ENCODE measurements at places on chromosomes 2 and 18. TPM values are rescaled to one million over a fixed set of nuclear protein-coding genes. Genes with fewer than 3 reads are reported as not detected.
A peak's percentile ranks its signal among the peaks of the same experiment; 100 is the strongest.

- no peak for DNase-seq
These were observed 291.5 kb upstream of the FANCL start for GRCh38 chr2:58532641-58533040.

DNA sequence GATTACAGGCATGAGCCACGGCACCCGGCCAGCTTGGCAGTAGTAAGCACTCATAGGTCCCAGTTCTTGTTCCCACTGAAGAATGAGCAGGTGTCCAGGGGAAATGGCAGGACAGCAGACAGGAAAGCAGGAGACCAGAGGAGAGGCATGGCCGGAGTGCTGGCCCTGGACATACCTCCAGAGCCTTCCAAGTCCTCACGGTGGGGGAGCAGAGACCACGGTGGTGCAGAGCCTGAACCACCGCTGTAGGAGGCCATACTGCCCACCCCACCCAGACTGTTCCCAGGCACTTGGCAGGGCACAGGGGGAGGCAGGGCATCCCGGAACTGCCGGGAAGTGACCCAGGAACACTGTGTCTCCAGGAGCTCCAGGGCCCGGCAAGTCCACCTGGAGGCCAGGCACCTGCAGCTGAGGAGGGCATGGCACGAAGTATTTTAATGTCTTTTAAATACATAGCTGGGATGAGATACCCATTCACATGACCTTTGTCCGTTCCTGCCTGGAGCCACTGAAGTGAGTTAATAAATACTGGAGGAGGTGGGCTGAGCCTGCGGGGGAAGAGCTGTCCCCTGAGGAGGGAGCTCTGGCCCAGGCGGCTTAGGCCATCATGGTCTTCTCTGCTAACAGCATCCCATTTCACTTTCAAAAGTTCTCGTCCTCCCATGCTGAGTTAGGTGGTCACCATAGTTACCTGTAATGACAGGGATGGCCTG is 49.7 kb upstream of the TFCP2L1 start:
- DNase-seq: peak; percentile 67

DNA sequence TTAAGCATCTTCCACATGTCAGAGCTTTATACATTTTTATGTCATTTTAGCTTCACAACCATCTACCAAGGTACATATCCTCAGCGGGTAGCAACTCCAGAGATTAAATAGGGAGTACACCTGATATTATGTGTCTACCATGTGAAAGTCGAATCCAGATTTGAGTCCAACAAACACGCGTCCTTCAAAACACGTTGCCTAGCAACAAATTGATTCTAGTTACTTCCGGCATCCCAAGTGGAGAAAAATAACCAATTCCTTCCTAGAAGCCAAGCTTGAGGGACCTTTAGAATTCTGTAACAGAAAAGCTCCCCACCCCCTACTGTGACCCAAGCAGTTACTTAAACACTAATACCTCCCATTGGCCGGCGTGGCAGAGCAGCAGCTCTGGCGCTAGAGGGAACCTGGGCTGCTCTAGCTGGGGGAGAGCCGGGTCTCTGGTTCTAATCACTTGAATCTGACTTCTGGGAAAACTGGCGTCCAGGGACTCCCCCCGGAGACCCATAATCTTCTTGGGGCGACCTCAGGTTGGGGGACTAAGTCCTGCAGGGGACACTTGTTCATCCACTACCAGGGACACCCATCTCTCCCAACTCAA is at the start of gene ERICH2:
Gene ERICH2, plus strand, starts transcription at position 371 of the 598 bp plus-strand sequence. CDS start 304 bp downstream, outside the sequence.
- DNase-seq: peak; percentile 65

- no peak for DNase-seq
These were observed 34.9 kb downstream of the DNMT3A start for GRCh38 chr2:25306777-25307368.

DNA sequence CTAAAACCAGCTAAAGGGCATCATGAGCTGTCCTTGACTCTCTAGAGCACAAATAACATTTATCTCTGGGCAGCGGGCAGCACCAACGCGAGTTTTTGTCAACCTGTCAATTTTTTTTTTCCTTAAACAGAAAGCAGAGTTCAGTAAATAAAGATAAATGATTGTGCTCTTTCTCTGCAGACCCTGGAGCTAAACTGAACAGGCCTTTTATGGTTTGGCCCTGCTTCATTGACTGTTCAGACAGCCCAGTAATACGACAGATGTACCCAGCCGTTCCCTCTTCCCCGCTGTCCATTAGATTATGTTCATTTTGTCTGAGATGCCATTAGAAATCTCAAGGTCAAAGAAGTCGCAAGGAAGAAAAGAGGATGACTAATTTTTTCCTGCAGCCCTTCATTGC is 280.5 kb upstream of the PIK3C3 start:
- DNase-seq: no peak

The PTRHD1 gene
- 31.6 TPM for total RNA-seq

The GPR35 gene
- 1.4 TPM for total RNA-seq

The SRD5A2 gene
- not detected for total RNA-seq

- DNase-seq: no peak
These were observed 26.5 kb upstream of the ZNF516 start for GRCh38 chr18:76521417-76522121.

The CYTIP gene
- total RNA-seq: 2.1 TPM

DNA sequence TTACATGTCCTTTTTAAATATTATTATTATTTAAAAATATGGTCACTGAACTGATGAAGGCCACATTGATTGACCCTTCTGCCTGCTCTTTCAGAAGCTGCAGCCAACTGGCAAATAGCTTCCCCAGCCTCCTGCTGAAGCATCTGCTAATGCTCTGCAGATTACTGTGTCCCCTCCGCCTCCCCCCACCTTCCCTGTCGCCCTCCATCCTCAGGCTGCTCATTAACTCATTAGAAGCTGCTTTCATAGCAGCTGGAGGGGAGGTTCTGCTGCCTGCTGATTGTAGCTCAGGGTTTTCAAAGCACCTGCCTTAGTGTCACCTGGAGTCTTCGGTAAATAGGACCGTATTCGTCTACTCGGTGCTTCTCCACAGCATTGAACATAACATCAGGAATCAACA is 24.8 kb upstream of the LMAN1 start:
- DNase-seq: no peak

GRCh38 chr2:231674587-231675338 is 33.6 kb upstream of the PTMA start:
- peak; percentile 89 for DNase-seq

GRCh38 chr2:144515099-144515695 is 4.7 kb downstream of the ZEB2 start:
- DNase-seq: no peak

DNA sequence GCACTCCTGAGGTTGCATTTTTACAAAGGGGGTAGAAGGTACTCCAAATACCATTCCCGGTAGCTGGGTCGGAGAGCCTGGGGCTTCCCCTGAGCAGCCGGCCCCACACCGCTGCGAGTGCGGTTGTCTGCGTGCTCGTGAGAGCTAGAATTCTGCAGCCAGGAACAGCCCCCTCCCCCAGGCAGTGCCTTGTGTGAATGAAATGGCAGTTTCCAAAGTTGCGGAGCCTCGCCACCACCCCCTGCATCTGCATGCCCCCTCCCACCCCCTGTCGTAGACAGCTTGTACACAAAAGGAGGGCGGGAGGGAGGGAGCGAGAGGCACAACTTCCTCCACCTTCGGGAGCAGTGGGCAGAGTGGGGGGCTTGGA is 1.1 kb downstream of the MYCN start:
- no peak for DNase-seq

DNA sequence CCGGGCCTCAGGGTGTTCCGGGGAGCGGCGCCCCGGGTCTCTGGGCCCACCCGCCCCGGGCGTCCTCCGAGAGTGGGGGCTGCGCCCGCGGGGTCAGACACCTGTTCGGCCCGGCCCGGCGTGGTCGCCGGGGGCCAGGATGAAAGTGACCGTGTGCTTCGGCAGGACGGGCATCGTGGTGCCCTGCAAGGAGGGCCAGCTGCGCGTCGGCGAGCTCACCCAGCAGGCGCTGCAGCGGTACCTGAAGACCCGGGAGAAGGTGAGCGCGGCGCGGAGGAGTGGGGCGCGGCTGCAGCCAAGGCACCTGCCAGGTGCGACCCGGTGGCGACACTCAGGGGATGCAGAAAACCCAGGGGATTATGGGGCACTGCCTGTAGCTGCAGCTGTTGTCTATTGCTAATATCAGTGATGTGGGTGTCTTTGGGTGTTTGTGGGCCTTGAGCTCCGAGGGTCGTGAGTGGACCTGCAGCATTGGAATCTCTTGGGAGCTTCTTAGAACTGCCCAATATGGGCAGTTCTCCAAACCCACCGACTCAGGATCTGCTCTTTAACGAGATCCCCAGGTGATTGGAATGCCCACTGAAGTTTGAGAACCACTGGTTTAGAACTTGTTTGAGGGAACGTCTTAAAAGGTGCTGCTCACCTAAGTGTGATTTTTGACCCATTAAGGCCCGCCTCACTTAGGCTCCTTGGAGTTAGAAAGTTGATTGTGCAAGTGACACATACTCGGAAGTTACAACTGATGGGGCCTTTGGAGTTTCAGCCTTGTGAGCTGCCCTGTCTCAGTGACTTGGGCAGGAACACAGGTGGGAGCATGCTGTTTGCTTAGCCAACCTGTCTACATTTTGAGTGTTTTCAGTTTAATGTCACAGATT is 823 bp downstream of the PARD3B start:
- no peak for DNase-seq

GRCh38 chr2:84238907-84239306 is 220.2 kb downstream of the SUCLG1 start:
- DNase-seq: no peak

- DNase-seq: no peak
These were observed 22.3 kb upstream of the ST3GAL5 start for GRCh38 chr2:85911097-85911496.

- DNase-seq: no peak
These were observed 67.3 kb downstream of the RHBDD1 start for GRCh38 chr2:226903179-226903578.

DNA sequence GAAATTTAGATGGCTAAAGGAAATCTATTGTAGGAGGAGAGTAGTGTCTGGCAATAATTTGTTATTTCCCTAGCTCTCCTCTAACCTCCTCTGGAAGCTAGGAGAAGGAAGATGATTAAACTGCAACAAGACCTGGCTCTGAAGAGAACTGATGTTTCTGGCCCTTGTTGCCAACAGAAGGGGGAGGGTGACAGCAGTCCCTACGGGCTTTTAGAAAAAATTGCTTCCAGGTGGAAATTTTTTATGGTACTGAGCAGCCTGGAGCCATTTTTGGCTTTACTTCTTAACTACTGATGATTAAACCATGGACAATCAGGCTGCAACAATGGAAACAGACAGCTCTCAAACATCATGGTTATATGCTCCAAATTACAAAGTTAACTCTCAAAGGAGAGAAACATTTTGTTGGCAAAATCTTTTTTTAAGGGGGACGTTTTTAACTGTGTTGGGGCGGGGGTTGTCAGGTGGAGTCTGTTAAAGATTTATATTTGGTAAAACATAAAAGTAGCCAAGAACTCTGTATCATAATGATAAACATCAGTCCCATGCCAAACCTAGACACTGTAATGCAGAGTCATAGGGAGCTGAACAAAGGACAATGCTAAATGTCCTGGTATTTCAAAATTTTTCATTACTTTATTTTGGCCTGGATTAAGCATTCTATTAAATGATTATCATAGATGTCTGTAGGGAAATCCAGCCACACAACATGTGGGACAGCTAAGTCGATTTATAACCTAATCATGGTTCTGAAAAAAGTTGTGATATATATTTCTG is 70.0 kb downstream of the EXOC6B start:
- DNase-seq: no peak

DNA sequence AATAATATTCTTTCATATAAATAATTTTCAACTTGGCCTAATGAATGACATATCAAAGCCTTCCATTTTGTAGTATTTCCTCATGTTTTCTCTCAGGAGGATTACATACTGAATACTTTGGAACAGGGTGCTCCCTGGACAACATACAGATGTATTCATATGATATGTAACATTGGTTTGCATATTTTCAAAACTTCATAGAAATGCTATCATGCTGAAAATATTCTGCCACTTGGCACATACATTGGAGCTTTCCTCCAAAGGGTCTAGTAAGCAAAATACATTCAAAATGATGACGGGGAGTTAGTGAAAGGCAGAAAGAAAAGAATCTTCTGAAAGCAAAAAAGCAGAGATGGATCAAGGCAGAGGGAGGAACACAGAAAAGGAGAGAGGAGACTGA is 38.1 kb upstream of the RTN4 start:
- DNase-seq: no peak

DNA sequence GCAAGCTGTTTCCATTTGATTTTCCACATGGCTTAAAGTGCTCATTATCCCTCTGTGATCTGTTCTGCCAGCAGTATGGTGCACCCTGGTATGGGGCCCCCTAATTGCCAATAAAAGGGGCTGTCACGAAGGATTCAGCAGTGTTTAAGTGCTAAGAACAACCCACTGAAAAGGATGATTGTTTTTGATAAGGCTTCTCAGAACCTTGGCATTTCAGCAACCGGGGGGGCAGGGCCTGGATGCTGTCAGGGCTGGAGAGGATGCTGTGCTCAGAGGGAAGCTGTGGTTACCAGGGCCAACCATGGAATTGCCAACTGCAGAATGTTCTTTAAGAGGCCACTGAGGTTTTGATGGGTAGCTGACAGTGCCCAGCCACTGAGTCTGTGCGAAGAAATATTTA is 117.8 kb downstream of the CTIF start:
- no peak for DNase-seq

DNA sequence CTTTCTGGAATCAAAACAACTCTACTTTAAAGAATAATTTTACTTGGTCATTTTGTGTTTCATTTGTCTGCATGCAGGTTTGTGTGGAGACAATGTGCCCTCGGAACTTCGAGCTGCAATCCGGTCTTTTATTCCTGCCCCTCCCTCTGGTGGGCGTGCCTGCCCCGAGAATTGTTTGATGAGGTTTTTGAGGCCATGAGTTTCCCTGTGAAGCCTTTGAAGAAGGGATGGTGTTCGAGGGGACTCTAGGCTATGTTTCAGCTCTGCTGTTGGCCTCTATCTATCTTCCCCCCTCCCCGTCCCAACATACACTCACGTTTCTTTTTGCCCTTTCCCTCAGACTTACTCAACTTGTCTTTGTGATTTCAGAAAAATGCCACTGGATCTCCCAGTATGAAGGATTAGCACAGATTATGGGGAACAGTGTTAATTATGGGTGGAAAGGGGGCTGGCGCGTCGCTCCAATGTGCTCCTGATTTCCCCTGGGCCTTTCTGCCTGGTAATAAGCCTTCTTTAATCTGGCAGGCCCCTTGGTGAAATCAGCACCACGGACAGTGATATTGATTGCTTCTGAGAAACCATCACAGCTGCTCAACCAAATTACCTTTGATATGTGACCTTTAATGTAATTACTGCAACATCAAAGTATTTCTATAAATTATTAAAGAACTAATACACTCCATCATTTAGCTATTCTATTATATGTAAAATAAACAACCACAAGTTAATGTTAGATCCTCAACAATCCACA is 82.2 kb downstream of the CELF4 start:
- no peak for DNase-seq

The MATN3 gene
- total RNA-seq: 0.48 TPM
